ENCODE measurements at places on chromosomes 4 and X.
A peak's percentile ranks its signal among the peaks of the same experiment; 100 is the strongest.

- DNase-seq = no peak
Measured at GRCh38 chrX:68726366-68726765, 78.9 kb downstream of the STARD8 start.

GRCh38 chr4:22237846-22238494 lies 277.9 kb downstream of the ADGRA3 start:
- no peak for DNase-seq

- no peak for DNase-seq
Measured at GRCh38 chr4:123966990-123967769, 570.6 kb downstream of the SPRY1 start.

DNA sequence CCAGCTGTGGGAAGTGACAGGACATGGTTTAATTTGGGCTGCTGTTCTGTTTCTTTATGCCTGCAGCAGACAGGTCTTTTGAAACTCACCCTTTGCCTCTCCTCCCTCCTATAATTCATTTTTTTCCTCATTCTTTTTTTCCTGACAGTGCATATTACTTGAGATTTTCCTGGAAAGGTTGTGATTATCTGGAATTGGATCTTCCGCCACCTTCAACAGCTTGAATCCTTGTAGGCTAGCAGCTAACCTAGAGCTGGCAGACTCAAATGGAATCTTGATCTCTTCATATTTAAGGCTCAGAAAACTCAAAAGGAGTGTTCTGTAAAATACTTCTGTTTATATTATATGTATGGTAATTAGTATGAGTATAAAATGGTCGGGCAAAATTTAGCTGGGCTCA lies 49.3 kb upstream of the CLCN4 start:
- DNase-seq = no peak

DNA sequence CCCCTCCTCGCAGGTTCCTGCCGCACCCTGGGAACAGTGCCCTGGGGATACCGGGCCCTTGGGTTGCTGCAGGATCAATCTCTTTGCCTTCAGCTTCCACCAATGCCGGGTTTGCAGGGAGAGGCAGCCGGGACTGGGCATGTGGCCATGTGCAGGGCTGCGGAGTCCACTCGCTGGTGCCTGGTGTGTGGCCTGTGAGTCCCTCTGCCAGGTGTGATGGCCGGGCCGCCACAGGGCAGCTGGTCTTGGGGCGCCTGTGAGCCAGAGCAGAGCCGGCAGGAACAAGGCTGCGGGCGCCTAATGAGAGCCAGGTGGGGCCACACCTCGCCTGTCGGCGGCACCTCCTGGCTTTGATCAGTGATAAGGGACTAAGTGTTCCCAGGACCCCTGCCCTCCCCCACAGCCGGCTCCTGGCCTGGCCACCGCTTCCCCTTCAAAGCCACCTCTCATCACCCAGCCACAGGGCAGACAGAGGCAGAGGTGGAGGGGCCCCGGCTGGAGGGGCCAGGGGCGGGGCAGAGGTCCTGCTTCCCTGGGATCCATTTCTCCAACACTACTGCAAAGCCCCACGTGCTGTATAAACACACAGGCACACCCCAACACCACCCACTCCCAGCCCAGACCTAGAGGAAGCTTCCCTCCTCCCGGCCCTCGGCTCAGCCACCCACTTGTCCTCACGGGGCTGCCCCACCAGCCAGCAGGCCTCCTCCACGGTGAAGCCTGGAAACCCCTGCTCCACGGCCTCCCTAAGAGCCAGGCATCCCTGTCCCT lies 132.7 kb downstream of the CPZ start:
- DNase-seq = peak; percentile 40

- DNase-seq = no peak
Measured at GRCh38 chr4:26418107-26418506, 72.2 kb downstream of the CCKAR start.

DNA sequence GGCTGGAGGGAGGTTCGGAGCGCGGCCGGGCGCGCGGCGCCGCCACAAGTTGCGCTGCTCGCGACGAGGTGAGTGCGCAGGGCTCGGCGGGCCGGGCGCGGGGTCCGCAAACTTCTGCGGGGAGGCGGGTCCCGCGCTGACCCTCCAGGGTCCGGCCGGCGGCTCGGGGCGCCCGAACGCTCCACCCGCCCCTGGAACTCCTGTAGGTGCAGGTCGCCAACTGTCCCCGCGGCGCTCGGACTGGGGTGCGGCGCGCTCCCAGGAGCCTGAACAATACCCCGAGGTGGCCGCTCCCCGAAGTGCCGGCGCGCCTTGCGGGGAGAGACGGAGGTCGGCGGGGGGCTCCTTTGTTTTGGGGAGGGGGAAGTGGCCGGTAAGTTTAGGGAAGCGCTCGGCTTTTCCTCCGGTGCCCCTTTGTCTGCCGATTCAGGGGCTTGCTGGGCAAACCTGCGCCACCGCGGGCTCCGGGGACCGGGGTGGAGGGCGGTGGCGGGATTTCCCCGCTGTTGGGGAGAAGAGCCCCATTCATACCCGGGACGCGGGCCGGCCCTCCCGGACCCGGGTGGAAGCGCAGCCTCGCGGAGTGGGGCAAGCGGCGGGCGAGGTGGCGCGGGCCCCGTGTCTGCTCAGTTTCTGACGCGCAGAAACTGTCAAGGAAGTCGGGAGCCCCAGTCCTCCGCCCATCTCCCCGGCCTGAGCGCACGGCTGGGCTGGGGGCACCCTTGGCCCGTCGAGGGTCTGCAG lies 694 bp downstream of the TBL1X start:
- DNase-seq = peak; percentile 58

- DNase-seq = no peak
Measured at GRCh38 chr4:152476796-152477195, 59.1 kb downstream of the FBXW7 start.

GRCh38 chr4:42302348-42302747 lies 94.9 kb upstream of the SHISA3 start:
- no peak for DNase-seq

DNA sequence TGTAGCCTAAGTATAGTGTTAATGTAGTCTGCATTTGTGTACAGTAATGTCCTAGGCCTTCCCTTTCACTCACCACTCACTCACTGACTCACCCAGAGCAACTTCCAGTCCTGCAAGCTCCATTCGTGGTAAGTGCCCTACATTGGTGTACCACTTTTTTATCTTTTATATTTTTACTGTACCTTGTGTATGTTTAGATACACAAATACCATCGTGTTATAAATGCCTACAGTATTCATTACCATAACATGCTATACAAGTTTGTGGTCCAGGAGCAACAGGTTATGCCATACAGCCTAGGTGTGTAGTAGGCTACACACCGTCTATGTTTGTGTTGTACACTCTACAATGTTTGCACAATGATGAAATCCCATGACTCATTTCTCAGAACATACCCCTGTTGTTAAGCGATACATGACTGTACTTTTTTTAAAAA lies 15.4 kb downstream of the TSPAN5 start:
- DNase-seq = no peak

DNA sequence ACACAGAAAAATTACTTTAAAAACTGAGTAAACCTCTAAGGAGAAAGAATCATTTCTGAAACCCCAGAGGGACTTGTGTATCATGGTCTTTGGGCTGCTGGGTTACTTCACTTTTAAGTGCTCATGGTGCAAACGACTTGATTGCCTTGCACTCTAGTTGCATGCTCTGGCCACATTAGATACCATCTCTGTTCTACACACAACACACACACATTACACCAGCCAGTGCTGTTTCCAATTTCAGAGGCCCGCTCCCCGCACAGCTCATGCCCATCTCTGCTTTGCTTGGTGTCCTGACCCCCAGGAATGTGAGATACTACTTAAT lies 2.1 kb downstream of the PPP3CA start:
- DNase-seq = no peak

GRCh38 chrX:42442745-42443144 lies 335.2 kb downstream of the PPP1R2C start:
- no peak for DNase-seq

- no peak for DNase-seq
Measured at GRCh38 chr4:52704661-52705060, 45.6 kb upstream of the USP46 start.

GRCh38 chrX:45811326-45811725 lies 610.6 kb upstream of the DIPK2B start:
- no peak for DNase-seq

- no peak for DNase-seq
Measured at GRCh38 chr4:148773313-148773712, 331.1 kb upstream of the NR3C2 start.

- DNase-seq = no peak
Measured at GRCh38 chr4:102036619-102037376, 246.3 kb downstream of the BANK1 start.

Data from psoas muscle (tissue), 8 donors.